ENCODE measurements at places on chromosomes 11 and 22. TPM values are rescaled to one million over a fixed set of nuclear protein-coding genes. Genes with fewer than 3 reads are reported as not detected.

DNA sequence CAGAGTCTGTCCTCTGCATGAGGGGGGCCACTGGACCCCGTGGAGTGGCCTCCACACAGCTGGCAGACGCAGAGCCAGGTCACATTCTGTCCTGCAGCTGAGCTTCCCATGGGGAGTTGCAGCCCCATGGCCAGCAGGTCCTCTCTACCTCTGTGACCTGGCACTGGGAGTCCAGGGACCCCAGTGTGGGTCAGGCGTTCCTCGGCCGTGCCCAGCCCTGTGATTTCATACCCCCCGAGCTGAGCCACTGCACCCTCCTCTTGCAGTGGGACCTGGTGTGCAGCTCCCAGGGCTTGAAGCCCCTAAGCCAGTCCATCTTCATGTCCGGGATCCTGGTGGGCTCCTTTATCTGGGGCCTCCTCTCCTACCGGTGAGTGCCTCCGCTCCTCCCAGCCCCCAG, 32.2 kb upstream of the SLC22A12 start:
- DNase-seq, result no peak

GRCh38 chr11:123413636-123414035, 16.4 kb upstream of the GRAMD1B start:
- no peak for DNase-seq

DNA sequence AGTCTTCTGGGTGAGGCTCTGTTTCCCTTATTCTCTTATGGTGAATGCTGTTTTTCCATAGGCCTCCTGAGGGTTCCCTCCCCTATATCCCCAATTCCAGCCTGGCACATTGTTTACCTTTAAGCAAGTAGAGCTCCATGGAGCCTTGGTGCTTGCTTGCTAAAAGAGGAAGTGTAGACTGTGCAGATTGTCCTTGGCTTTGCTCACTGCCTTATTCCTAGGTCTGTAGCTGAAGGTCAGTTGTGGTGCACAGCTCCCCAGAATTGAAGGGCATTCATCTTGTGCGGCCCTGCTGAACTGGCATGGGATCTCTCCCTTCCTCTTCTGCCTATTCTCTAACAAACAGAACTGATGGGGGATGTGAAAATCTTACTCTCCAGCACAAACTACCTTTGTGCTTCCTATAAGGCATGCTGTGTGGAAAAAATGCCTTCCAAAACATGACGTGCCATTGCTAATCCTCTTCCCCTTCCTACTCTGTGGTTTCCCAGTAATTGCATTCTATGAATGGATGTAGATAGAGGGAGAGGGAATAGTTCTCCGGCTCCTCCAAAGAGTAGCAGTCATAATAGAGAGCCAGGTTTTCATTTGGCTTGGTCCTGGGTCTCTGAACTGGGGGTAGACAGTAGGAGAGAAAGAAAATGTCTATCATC, 34.2 kb upstream of the PLET1 start:
- no peak for DNase-seq

The IL17REL gene
- not detected for total RNA-seq

The APOA4 gene
- total RNA-seq, result not detected

DNA sequence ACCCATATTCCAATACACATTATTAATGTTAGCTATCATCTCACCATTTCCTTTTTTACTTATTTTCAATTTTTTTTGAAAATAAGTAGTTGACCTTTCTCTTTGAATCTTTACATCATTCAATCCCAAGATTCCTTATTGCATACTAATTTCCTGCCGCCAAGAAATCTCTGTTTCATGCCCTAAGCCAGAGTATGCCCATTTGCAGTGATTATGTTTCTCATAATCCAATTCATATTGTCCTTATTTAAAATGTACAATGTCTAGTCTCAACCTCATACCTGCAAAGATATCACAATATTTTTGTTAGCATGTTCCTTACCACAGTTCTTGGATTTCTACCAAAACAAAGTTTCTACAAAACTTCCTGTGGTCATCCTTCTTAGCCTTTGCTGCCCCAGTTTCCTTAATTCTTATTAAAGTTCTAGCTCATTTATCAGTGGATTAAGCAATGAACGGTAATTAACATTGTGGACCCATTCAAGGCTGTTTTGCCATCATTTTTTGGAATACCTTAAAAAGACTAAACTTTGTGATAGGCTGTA, 75.3 kb downstream of the CD44 start:
- no peak for DNase-seq

- DNase-seq, result peak; percentile 90
Measured at GRCh38 chr22:38056969-38057891, at the start of gene PICK1. Gene PICK1 (plus strand): TSS chr22:38057404. CDS start chr22:38057810, 406 bp downstream.

- no peak for DNase-seq
Measured at GRCh38 chr11:66505276-66505816, 5.1 kb upstream of the BBS1 start.

DNA sequence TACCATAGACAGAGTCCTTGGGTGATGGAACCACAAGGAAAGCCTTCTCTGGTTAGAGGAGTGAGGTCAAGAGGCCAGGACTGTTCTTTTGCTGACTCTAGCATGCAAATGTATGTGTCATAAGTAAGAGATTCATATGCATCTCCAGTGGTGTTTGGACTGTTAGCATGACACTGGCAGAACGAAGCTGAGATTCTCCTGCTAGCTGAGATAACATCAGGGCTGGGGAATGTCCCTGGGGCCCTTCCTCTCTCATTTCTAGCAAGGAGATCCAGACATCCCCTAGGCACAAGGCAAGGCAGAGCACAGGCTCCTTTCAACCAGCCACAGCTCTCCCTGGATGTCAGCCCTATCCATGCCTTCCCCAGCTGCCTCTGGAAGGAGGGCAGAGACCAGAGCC, 711.3 kb downstream of the OPCML start:
- DNase-seq, result no peak

DNA sequence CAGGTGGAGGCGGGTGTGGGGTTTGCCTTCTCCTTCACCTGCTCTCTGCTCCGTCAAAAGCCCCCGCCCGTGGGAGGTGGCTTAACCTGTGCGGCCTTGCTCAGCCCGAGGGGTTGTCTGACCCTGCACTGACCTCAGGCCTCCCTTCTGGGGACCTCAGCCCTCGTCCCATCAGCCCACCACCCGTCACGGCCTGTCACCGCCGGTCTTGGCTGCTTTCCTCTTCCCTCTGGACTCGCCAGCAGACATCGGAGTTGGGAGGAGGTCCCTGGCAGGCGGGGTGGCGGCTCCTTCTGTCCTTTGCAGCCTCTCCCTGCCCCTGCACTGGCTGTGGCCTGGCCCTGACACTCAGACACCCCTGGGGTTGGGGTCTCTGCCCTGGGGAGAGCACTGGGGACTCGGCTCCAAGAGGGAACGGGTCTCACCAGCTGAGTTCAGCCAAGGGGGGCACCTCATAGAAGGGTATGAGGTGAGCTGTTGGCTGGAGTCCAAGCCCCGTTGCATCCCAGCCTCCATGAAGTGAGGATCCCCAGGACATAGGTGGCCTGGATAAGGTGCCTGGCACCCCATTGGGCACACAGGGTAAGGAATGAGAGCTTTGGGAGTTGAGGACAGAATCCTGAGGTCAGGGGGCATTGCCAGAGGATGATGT, 999.6 kb downstream of the BRD1 start:
- DNase-seq, result no peak

GRCh38 chr22:37501610-37502341, 15.6 kb upstream of the MFNG start:
- peak; percentile 99 for DNase-seq

GRCh38 chr11:32511926-32512325, 71.7 kb upstream of the EIF3M start:
- DNase-seq, result no peak

DNA sequence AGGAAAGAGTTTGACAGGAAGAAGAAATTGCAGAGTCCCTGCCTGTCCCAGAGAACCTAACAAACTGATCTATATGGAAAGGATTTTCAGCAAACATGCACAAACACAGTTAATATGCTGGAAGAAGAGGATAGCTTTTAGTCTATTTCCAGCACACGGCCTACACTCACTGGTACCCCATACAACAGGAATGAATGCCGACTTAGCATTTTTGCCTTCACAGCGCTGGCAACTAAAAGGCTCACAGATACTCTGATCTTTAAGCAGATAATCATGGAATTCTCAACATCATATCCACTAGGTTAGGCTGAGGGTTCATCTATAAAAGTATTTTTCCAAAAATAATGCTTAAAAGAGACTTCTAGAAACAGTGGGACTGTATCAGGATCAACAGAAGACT, 9.8 kb upstream of the TUBA8 start:
- DNase-seq, result no peak

DNA sequence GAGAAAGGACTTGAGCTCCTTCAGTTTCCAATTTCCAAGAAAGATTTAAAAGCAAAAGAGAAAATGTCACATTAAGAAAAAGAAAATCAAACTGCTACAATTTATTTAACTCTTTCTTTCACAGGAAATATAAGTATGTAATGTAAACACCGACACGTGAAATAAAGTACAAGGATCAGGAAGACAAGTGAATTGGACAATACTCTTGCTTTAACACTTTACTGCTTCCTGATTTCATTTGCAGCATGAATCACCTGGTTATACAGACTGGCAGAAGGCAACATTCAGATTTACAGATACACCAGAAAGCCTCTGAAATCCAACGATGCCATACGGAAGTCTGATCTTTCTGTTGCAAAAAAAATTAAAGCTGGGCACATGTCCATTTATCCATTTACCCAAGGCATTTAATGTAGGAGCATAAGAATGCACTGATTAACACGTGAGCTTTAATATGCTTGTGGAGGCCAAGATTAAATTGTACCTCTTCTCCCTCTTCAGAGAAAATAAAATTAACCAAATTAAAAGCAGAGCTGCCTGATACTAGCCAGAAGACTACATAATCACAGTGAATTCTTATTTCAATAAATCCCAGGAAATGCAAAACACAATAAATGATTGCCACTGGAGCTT, 16.0 kb upstream of the PPP2R1B start:
- DNase-seq, result no peak

- no peak for DNase-seq
Measured at GRCh38 chr11:47278058-47278457, 8.1 kb downstream of the MADD start.
